Activated naive CD4-positive, alpha-beta T cell treated with anti-CD3 and anti-CD28 coated beads, Interleukin-2, amount 50 U/mL, for 16 hours (primary cell): ENCODE measurements at places on chromosomes 3 and 15.

- DNase-seq = no peak
Measured at GRCh38 chr3:65604863-65605526, 433.7 kb downstream of the MAGI1 start.

GRCh38 chr3:9718118-9718517 lies 13.4 kb upstream of the BRPF1 start:
- no peak for DNase-seq

DNA sequence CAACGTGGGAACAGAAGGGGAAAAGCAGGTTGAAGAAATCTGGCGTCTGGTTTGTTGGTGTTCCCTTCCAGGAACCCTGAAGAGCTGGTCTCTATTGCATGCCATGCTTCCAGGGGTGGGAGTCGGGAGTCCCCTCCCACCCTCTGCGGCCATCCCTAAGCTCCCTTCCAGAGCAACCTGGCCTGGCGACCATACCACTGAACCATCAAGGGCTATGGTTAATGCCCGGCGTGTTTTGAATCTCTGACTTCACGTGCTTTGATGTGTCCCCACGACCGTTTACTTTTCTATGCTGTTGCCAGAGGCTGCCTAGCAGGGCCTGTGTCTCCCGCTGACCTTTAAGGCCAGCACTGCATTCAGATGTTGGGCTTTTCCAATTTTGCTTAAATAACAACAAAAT lies 696 bp upstream of the SNRK start:
- no peak for DNase-seq

DNA sequence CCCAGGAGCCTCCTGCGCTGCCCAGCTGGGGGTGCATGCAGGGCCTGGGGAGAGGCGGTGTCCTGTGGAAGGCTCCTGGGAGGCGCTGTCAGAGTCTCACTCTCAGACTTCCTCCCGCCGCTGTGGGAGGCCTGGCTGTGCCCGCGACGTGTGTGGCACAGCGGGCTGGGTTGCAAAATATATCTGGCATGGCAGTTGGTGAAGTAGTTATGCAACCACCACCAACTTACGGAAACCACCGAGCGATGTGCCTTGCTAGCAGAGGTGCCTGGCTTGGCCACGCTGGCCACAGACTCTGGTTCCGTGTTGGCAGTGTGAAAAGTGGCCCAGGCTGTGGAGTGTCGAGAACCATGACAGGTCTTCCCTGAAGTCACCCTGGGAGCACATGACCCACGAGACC lies 30.6 kb upstream of the GATA2 start:
- DNase-seq = no peak

GRCh38 chr3:9653565-9654248 lies 4.4 kb downstream of the MTMR14 start:
- no peak for DNase-seq

- no peak for DNase-seq
Measured at GRCh38 chr15:70149667-70150404, 52.1 kb upstream of the TLE3 start.

GRCh38 chr3:169563775-169564059 lies 99.8 kb downstream of the MECOM start:
- DNase-seq = no peak

- DNase-seq = no peak
Measured at GRCh38 chr3:86949850-86950249, 41.1 kb downstream of the VGLL3 start.

GRCh38 chr3:65170390-65171042 lies 482.7 kb upstream of the ADAMTS9 start:
- no peak for DNase-seq

DNA sequence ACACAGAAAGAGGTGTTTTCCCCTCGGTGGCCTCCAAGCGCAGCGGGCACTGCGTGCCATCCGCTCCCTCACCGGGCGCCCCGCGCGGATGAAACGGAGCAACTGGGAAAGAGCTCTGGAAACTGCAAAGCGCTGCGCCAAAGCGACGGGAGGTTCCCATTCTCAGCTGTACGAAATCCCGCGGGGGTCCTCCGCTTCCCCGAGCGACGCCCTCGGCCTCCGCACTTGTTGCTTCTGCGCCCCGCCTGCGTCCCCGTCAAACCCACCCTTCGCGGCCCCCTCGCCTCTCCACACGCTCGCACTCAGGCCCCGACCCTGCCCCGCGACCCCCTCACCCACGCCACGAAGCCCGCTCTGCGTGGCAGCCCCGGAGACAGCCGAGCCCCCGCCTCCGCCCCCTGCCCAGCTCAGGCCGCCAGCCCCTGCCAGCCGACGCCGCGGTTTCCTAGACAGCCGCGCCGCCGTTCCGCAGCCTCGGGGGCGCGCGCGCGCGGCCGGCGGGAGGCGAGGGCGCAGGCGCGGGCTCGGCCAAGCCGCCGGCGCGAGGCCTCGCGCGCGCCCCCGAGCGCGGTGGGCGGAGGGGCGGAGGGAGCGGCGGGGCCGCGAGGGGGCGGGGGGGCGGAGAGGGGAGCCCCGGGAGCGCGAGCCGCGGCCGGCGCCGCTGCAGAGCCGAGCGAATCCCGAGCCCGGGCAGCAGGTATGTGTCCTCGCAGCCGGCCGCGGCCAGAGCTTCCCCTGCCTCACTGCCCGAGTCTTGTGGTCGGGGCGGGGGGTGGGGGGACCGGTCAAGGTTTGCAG lies at the start of gene TMEM266:
Gene TMEM266 (plus strand): TSS at position 666 of the 798 bp plus-strand sequence. CDS start 74,279 bp downstream, outside the sequence.
- peak; percentile 39 for DNase-seq

DNA sequence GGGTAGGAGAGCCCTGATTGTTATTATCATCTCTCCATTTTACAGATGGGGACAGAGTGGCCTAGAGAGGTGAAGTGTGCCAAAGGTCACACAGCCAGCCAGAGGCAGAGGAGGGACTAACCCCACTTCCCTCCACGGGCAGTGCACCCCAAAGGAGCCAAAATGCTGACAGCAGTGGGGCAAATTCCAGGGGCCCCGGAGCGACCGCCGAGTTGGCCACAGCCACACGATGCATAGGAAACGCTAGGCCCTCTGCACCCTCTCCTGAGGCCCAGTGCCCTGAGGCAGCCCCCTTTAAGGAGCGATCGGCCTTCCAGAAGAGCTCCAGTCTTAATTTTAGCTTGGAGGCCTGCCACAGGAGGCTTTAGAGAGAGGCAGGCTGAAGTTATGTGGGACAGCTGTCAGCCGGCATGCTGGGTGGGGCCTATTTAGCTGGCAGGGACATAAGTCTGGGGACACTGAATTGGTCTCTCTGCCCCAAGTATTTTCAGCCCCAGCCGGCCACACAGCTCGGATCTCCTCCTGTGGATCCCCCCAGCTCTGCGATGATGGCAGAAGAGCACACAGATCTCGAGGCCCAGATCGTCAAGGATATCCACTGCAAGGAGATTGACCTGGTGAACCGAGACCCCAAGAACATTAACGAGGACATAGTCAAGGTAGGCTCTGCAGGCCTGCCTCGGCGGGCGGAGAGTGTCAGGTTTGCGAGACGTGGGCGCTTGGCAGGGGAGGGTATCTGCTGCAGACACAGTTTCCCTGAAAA lies at the start of gene CAV3:
Gene CAV3 (plus strand): TSS at position 471 of the 763 bp plus-strand sequence. CDS start 75 bp downstream, at position 546.
- no peak for DNase-seq

- no peak for DNase-seq
Measured at GRCh38 chr3:176987901-176988650, 209.2 kb downstream of the TBL1XR1 start.

GRCh38 chr3:121998030-121998580 lies 23.9 kb downstream of the ILDR1 start:
- no peak for DNase-seq

DNA sequence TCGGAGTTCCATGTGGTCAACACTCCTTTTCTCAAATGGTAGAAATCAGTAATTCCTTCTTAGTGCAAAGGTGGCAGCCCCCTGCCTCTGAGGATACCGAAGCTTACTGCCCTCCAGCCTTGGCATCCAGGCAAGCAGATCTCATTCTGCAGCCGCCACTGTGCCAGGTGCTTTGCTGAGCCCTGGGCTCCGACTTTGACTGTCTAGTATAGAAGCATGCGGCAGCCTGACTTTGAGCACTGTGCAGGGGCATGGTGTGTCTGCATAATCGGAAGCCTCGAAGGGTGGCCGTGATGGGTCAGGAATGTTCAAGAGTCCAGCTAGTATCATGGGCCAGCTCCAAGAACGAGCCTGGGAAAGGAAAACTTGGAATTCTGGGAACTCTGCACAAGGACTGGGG lies 39.7 kb downstream of the ABTB1 start:
- DNase-seq = no peak

GRCh38 chr3:169952045-169952444 lies 14.6 kb upstream of the SEC62 start:
- no peak for DNase-seq

DNA sequence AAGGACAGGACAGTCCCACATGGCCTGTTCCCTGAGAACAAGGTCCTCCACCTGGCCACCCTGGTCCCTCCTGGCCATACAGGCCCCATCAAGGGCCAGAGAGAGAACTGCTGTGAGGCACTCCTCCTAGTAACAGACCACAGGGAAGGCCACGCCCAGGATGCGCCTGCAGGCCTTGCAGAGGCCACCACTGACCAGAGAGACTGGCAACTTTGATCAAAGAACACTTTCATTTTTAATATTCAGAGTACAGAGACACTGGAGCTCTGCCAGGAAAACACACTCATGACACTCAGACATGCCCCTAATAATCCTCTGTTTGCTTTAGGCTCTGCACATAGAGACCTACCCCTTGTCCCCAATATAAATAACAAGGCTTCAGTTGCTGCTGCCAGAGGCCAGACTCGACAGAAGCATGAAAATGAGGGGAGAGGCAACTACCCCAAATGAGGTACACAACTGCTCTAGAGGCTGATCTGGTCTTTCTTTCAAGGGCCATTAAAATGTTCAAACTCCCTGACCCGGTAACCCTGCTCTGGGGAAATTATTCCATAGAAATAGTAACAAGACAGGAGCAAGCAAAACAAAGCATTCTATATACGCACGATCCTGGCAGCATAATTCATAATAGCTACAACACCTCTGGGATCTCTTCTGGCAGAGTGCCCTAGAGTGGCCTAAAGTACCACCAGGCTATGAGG lies 44.8 kb downstream of the CCDC12 start:
- no peak for DNase-seq

DNA sequence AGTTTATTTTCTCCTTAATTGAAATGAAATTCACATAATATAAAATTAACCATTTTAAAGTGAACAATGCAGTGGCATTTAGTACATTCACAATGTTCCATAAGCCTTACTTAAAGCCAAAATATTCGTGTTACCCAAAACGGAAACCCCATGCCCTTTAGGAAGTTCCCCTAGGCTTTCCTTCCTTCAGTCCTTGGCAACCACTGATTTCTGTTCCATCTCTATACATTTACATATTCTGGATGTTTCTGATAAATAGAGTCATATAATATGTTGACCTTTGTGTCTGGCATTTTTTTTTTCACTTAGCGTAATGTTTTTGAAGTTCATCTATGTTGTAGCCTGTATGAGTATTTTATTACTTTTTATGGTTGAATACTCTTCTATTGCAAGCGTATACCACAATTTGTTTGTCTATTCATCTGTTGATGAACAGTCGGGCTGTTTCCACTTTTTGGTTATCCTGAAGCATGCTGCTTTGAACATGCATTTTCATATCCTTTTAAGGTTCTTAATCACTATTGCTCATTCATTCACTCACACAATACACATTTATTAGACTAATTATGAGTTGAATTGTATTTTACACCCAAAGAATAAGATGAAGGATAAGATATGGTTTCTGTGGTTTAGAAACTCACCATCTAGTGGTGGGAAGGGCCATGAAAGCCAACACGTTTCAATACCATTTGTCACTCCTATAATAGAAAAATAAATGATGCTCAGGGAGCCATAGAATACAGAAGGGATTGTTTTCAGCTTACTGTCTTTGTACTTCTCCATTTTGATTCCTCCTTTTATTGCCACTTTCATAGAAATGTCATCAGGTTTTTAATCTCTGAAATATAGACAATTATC lies 408.2 kb upstream of the CBLB start:
- no peak for DNase-seq

- DNase-seq = no peak
Measured at GRCh38 chr3:71997066-71997653, 212.2 kb upstream of the PROK2 start.

GRCh38 chr15:59685737-59686297 lies 3.3 kb downstream of the BNIP2 start:
- DNase-seq = no peak

- no peak for DNase-seq
Measured at GRCh38 chr3:72183489-72183888, 398.5 kb upstream of the PROK2 start.

- DNase-seq = no peak
Measured at GRCh38 chr15:101027273-101027901, 108.2 kb downstream of the LRRK1 start.

- no peak for DNase-seq
Measured at GRCh38 chr15:66225656-66226274, 27.8 kb downstream of the MEGF11 start.

DNA sequence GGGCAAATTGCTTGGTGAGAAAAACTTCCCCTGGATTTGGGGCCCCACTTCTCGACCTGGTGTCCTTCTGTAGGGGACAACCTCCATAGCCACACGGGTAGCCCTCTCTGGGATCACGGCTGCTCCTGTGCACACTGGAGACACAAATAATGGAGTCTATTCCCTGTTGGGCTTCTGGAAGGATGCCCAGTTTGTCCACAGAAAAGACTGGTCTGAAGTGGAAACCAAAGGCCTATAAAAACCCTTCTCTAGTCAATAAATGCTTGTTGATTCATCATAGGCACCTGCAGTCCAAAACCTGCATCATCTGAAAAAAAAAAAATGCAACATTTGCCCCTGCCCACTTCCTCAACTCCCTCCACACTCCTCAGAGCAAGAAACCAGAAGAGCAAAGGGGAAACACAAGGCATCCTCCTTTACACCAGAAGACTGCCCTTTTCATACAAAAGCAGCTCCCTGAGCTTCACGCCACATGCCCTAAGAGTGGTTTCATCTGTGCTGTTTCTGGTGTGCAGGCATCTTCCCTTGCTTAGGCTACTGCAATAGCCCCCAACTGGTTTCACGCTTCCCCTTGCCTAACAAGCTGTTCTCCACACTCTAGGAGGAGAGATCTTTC lies 36.3 kb downstream of the SRGAP3 start:
- no peak for DNase-seq

- DNase-seq = no peak
Measured at GRCh38 chr3:187039723-187040414, 99.4 kb downstream of the RPL39L start.

DNA sequence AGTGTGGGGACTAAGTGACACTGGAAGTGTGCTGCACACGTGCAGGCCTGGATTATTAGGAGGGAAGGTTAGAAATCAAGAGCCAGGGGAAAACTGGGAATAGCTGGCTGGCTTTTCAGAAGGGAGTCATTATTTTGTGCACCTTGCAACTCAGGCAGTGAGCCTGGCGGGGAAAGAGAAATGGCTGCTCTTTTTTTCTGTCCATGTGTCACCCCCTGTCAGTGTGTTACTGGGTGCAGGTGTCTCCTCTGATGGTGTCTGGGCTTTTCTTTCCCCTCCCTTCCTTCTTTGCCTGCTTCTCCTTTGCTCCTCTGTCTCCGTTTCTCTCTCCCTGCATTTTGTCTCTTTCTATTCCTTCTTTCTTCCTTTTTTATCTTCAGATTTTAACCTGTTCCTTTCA lies 130.7 kb downstream of the APBA2 start:
- no peak for DNase-seq
